ENCODE measurements at places on chromosomes 7 and 10.
A peak's percentile ranks its signal among the peaks of the same experiment; 100 is the strongest.

DNA sequence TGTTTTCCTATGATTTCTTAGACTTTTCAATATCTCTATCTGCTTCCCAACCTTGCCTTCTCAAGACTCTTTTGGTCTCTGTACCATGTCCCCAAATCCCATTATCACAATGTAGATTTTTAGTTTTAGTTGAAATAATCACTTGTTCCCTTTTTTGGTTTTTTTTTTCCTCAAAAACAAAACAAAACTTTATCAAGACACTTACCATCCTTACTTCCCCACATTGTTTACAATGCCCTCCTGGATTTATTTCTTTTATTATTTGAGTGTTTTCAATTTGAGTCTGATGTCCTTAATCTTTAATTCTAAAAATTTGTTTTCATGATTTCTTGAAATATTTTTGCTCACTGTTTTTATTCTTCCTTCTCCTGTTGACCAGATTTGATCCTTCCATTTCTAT, 112.6 kb downstream of the CPED1 start:
- DNase-seq: no peak

- no peak for DNase-seq
Measured at GRCh38 chr10:102581401-102581800, 62.9 kb upstream of the TRIM8 start.

DNA sequence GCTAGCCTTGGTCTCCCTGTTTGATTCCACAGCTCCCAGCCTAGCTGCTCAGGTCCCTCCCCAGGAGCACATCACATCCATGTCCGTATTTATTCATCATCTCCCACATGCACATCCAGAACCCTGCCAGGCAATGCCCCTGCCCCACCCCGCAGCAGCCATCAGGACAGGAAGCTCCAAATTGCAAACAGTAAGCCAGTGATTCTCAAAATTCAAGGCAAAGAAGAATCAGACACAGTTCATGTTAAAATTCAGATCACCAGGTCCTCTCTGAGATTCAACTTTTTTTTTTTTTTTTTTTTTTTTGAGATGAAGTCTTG, 17.7 kb downstream of the LRRC20 start:
- no peak for DNase-seq

DNA sequence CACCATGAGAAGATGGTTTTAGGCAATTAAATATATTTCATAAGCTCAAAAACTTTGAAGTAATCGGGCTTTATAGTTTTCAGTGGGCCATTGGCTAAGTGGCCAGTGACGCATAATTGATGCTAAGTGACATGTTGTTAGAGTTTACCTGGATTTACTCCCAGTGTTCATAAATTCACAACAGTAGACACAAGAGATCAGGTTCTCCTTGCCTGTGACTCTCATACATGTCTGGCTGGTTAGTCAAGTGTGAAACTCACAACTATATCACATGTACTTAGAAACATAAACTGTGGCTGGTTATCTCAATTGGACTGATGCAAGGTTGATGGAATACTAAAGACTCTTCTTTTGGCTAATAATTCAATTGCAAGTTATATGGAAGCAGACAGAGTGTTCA, 26.2 kb downstream of the ASB15 start:
- no peak for DNase-seq

GRCh38 chr7:130345136-130345535, 520 bp downstream of the CPA5 start:
- DNase-seq: no peak

GRCh38 chr10:110629680-110630191, 14.4 kb upstream of the RBM20 start:
- DNase-seq: peak; percentile 88

GRCh38 chr7:101754424-101755159, 62.8 kb upstream of the CUX1 start:
- DNase-seq: no peak

DNA sequence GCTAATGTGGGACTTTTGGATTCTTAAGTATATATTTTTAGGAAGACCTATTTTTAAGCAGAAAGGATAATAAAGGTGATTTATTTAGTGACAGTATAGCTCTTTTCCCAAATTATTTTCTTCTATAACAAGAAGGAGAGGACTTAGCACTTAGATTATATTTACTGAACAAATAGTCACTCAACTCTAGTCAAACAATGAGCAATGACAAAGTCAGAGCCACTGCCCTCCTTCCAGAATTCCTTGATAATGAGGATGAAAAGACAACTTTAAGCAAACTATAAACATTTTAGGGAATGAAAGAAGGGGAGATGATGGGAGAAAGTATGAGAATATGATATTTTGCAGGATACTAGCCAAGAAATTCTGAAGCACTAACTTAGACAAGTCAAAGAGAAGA, 293.5 kb upstream of the YAE1 start:
- no peak for DNase-seq

DNA sequence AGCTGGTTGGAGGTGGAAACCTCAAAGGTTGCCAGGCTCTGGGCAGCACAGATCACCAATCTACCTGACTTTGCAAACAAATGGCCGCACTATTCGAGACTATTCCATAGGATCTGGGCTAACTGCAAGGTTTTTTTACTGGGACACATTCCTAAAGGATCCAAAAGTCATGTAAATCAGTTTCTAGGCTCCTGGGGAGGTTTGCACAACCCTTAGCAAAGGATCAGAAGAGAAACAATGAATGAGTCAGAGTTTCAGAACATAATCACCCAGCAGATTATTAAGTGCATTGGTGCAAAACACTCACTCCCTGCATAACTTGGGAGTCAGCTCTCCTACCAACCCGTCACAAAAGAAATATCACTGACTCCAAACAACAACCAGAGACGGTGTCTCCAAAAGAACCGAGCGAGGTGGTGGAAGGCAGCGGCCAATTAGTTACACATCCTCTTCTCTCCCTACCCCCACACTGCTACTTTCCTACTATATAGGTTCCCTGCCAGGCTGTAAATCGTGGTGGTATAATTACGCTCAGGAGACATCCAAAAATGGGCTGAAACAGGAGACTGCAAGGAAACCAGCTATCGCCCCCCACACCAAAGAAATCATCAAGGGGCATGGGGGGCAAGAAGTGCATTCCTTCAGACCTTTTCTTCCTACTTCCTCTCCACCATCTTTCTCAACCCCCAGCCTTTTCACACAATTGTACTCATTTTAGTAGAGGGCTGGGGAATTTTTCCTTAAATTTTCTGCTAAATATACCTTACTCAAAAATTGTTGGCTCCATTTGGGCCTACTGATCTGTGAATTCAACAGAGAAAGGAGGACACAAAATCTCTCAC, 3.2 kb downstream of the UBE2H start:
- DNase-seq: no peak

GRCh38 chr7:1720326-1720725, 50.2 kb downstream of the ELFN1 start:
- peak; percentile 67 for DNase-seq

DNA sequence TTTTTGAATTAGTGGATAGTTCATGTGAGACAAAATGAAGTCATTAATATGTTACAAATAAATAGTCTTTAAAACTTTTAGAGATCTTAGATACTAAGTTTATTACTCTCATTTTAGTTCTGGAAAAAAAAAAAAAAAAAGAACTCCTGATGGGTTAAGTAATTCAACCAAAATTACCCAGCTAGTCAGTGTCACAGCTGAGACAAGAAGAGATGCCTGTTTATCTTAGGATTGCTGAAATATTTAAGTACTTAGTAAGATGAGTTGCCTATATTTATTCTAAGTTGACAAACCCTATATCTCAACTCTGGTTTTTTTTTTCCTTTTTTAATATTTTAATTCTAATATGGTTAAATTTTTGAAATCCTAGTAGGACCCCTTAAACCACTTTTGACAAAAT, 781.0 kb upstream of the LRRN3 start:
- no peak for DNase-seq

DNA sequence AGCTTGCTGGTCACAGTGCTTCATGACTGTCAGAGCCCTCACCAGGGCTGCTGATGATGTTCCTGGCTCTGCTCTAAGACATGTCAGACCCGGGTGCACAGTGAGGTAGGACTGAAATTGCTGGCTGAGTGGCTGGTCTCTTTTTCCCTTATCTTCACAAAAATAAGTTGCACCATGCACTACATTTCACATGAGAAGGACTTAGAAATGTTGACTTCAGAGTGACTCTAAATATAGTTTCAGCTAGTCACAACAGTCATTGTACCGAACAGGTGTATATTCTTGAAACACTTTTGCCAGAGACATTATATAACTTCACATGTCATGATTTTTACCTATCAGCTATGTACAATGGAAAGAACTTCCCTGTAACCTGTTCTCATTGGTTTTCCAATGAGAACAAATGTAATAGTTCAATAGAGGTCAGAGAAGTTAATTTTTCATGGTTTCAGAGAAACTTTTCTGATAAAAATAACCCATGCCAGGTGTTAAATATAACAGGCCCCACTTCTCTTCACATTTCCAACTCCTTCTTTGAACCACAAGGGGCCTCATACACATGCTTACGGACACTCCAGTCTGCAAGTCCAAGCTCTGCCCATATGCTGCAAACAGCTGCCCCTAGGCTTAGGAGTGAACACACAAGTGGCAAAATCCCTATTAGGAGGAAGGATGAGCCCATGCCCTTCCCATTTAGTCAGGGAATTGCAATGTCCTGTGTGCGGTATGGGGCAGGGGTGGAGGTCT, 115.6 kb downstream of the CDK6 start:
- DNase-seq: no peak

DNA sequence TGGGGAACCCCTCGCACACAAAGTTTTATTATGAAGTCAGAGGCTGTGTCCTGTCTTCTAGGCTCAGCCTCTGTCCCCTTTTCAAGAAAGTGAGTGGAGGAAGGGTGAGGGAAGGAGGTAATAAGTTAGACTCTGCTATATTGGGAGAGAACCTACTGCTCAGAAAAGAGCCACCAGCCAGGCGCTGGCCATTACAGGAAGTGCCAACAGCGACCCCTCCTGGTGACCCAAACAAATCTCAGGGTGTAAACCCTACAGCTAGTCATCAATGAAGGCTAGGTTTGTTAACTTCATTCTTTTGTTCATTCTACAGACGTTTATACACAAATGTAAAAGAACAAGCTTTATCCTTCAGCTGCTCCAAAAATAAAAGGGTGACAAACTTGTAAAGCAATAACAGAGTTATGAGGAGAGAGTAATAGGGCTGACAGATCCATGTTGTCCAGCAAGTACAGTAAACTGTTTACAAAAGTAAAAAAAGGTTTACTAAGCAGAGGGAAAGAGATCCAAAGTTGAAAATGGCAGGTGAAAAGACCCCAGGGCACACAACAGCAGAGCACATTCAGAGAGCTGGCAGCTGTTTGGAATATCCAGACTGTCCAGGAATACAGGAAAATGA, 82.7 kb downstream of the FAM204A start:
- peak; percentile 0 for DNase-seq

DNA sequence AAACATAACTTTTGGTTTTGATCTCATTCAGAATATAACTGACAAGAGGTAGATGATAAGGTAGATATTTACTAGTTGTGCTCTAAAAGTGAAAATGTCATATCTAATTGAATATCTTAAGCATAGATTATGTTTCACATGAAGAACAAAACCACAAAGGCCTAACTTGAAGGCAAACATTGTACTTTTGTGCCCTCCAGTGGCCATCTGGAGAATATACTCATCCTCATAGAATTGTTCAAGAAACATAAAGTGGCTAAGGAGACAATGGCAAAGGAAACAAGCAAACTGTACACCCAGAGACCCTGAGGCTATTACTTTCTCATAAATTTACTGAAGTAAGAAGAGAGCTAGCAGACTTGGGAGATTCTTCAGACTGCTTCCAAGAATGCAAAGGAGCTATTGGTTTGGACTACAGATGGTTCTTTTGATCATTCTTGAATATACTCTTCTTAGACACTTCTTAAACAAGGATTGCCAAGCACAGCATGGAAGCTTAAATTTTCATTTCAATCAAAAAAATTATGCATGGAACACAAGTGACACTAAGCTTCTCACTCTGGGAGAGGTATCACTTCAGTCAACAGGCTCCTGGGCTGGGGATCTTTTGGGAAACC, 98.2 kb upstream of the DKK1 start:
- peak; percentile 44 for DNase-seq

DNA sequence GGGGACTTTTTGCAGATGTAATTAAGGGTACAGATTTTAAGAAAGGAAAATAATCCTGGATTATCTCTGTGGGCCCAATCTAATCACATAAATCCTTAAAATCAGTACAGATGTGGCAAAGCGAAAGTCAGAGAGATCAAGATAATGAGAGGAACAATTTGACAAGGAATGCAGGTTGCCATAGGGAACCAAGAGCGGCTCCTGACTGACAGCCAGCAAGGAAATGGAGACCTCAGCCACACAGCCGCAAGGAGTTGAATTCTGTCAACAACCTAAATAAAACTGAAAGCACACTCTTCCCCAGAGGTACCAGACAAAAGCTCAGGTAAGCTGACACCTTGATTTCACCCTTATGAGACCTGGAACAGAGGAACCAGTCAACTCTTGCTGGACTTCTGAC, 3.4 kb upstream of the PNPLA8 start:
- DNase-seq: no peak

GRCh38 chr10:110918269-110918642, 724 bp downstream of the BBIP1 start:
- DNase-seq: peak; percentile 69

DNA sequence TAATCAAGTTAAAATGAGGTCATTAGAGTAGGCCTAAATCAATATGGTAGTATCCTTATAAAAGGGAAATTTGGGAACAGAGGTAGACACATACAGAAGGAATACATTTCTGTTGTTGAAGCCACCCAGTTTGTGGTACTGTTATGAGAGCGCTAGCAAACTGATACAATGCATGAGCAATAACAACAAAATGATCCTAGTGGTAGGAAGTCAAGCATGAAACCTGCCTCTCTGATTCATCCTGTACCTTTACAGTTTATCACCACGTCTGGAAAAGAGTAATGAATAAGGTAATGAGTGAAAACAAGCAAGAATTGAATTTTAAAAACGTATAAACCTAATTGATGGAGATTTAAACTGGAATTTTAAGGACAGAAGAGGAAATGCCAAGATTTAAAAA, 217.2 kb downstream of the PCLO start:
- DNase-seq: no peak

GRCh38 chr7:130084037-130084875, 13.9 kb downstream of the KLHDC10 start:
- no peak for DNase-seq

DNA sequence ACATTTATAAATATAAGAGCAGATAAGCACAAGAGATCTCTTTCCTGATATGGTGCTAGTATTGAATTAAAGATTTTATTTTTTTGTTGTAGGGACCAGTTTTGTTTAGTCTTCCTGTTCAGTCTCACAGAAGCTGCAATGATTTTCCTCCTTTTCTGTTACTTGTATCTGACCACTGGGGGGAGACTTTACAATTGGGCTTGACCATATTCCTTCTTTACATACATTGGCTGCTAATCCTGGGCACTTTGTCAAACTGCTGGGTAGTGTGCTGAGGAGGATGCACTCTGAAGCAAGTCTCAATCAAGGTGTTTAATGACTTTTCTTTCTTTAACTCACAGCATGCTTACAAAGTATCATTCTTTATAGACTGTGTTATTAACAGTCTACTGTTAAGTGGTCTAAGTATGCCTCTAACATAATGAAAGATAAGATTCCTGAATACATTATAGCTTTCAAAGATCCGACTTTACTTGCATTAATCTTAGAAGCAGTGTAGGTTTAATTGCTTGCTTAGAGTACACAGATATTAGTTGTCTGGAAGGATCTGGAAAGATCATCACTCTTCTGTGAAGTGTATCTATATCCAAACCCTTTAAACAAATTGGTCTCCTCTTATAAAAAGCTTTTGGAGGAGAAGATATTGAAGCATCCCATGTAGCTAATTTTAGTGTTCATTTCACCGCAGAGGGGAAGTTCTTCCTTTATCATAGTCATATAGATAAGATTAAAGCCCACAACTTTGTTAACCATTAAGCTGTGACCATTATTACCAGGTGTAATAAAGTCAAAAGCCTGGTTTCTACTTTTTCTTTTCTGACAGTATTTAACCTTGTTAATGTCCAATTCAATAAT, 3.1 kb downstream of the PALS2 start:
- DNase-seq: peak; percentile 70
